ENCODE measurements at places on chromosomes 16 and 17.

GRCh38 chr17:80591788-80592187 lies 47.1 kb downstream of the RPTOR start:
- DNase-seq, result no peak

DNA sequence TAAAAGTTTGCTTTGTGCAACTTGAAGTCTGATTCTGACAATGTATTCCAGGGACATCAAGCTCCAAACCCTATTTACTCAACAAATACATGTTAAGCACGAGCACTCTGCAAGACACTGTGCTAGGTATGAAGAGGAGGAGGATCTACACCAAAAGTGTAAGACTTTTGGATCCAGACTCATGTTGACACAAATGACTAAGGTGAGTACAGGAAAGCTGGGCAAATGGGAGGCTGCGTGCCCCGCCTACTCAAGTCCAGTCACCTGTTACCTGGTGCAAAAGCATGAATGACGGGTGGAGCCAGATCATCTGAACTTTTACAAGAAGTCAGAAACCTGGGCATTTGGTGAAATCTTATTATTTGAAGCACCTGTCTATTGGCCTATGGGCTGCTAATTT lies 120.7 kb downstream of the ABCC12 start:
- no peak for DNase-seq

DNA sequence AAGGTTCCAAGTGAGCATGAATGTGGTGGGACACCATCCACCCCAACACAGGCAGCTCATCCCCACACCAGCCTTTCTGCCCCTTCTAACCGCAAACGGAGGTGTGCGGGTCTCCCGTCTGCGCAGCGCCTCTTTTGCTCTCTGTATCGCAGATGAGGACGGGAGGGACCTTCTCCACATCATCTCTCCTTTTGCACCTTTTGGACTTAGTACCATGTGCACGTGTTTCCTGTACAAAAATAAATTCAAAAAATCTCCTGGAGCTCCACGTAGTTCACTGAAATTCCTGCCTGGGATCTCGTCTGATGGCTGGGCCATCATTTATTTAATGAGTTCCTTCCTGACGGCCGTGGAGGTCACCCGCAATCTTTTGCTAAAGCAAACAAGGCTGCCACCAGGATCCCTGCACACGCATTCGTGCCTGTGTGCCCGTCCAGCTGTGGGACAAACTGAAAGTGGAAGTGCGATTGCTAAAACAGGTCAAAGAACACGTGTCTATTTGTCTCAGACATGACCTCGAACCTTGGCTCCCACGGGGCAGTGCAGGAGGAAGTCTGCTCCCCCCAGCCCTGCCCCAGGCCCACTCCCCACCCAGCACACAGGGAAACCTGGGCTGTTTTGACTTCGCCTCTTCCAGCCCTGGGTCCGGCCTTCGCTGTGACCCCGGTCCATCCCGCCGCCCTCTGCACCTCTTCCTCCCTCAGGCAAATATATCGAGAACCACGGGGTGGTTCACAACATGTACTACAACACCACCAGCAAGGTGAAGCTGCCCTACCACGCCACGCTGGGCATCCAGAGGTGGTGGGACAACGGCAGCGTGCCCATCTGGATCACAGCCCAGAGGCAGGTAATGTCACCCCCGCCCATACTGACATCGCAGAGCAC lies 2.3 kb downstream of the ENPP7 start:
- no peak for DNase-seq

- no peak for DNase-seq
Measured at GRCh38 chr17:50465171-50465570, 3.5 kb downstream of the CHAD start.

- DNase-seq, result peak; percentile 96
Measured at GRCh38 chr17:76540381-76541300, 797 bp downstream of the PRCD start.

DNA sequence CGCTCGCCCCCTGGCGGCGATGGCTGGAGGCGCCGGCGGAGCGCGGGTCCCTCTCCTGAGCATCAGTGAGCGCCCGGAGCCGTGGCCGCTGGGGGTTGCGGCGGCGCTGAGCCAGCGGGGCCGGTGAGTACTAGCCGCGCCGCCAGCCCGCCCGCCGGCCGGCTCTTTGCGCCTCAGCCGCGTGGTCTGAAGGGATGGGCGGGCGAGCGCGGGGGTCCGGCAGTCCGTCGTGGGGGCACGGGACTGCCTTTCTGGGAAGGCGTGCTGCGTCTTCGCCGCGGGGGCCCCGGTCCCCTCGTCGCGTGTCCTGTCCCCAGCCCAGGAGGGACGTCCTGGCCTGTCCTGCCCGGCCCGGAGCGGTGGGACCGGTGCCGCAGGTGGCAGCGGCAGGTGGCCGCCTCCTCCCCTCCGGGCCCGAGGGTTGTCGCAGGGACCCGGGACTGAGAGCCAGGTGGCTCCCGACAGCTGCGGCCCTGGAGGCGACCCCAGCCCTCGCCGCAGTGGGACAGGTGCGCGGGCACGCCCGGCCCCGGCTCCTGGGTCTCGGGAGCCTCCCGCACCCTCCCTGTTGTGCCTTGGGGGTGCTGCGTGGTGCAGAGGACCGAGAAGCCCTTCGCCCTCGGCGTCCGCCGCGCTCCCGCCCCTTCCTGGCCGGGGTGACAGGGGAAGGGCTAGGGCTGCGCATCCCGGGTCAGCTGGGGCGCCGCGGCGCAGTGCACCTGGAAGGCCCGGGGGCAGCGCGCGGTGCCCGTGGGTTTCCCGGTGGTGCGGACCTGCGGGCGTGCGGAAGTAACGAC lies at the start of gene SPECC1:
Gene SPECC1 (plus strand): TSS at position 58 of the 797 bp plus-strand sequence. CDS start 87,293 bp downstream, outside the sequence.
- peak; percentile 55 for DNase-seq

DNA sequence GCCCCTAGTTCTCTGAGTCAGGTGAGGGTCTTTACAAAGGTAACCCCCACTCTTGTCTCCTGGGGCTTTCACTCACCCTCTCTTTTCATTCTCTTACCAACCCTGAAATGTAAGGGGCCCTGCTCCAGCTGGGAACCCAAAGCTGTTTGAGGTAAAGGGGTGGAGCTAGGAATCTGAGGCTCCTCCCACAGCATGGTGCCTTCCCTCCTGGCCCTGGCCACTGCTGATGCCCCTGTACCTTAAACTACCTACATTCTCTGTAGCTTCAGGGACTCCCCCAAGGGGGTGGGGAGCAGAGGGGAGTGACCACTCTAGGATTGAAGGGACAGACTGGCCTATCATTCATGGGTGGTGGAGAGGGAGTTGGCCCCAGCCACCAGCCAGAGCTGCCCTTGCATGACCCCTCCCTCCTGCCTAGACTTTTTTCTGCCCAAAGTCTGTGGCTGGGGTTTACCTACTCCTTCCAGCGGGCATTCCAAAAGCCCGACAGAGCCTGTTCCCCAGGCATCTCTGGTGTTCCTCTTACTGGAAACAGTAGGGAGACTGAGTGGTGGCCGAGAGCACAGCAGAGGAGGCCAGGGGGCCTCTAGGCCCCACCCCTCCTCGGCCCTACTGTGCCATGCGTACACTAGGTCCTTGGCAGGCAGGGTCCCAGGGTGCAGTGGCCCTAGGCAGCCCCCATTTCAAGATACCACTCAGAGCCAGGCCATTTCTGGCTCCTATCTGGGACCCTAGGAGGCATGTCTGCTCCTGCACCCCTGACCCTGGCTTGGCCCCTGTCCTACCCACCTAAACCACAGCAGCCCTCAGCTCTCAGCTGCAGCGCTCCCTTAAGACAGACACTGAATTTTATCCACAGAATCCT lies 9.5 kb downstream of the DOK4 start:
- DNase-seq, result peak; percentile 10

DNA sequence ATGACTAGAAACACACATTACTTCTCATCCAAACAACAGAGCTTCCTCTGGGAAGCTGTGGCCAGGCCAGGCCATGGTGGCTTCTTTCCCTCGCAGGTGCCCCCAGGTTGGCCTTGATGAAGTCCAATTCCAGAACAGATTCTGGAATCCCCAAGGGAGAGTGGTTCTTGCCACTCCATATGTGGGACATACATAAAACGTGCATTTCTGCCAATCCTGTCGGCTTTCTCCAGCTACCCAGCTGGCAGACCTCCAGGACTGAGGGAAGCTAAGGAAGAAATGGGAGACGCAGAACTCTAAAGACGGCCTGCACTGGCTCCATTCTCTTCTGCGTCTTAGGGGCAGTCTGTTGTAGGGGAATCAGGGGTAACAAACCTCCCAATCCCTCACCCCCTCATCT lies 219.2 kb upstream of the CDH5 start:
- no peak for DNase-seq

- no peak for DNase-seq
Measured at GRCh38 chr16:68450741-68451255, 2.5 kb upstream of the SMPD3 start.

Data from cardiac fibroblast (primary cell).